ENCODE measurements at places on chromosomes 3 and 15.

DNA sequence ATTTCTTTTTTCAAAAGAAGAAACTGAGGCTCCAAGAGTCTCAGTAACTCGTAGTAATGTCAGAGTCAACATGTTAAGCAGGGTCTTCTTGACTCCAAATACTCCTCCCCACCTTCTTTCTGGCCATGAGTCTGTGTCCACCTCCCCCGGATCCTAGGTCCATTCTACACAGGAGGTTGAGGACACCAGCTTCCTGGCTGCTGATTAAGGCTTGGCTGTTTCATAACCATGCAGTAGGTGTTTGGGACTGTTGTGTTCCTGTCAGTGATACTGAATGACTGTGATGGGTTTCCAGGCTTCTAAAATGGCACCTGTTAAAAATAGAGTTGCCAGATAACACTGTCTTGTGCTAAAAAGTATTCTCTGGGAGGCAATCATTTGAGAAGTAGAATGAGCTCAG is 130.8 kb upstream of the IL12A start:
- no peak for DNase-seq

GRCh38 chr15:52236013-52236412 is 44.8 kb upstream of the GNB5 start:
- no peak for DNase-seq

DNA sequence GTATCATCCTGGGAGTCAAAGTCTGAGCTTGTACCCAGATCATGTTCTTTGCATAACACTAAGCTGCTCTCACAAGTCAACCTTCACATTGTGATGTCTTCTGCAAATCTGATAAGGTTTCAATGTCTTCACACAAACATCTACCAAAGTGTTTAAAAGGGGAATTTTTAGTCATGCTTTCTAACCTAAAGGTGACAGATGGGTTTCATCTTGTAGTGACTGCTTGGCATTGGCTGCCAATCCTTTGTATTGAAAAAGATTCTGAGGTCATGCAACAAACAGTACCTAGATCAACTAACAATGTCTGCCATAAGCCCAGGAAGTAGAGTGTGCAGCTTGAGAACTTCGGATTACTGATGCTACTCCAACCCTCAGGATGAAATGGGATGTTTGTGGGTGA is 43.6 kb upstream of the DIPK2A start:
- no peak for DNase-seq

DNA sequence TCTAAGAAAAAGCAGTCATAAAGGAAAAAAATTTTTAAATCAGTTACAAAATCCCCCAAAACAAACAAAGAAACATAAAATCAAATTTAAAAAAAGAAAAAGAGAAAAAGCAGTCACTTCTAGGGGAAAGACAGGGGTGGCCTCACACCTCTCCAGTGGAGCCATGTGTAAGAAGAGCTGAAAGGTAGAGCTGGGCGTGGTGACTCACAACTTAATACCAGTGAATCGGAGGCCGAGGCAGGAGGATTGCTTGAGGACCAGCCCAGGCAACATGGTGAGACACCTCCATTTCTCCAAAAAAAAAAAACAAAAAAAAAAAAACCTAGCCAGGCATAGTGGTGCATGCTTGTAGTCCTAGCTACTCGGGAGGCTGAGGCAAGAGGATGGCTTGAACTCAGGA is 14.7 kb downstream of the MESD start:
- no peak for DNase-seq
